ENCODE measurements at places on chromosomes 1 and 21.

GRCh38 chr1:22420455-22421053 lies 31.1 kb upstream of the ZBTB40 start:
- peak; percentile 70 for DNase-seq

GRCh38 chr1:61295818-61296537 lies 213.6 kb downstream of the NFIA start:
- no peak for DNase-seq

- DNase-seq, result no peak
These were observed 34.1 kb upstream of the ARHGEF16 start for GRCh38 chr1:3420218-3420951.

DNA sequence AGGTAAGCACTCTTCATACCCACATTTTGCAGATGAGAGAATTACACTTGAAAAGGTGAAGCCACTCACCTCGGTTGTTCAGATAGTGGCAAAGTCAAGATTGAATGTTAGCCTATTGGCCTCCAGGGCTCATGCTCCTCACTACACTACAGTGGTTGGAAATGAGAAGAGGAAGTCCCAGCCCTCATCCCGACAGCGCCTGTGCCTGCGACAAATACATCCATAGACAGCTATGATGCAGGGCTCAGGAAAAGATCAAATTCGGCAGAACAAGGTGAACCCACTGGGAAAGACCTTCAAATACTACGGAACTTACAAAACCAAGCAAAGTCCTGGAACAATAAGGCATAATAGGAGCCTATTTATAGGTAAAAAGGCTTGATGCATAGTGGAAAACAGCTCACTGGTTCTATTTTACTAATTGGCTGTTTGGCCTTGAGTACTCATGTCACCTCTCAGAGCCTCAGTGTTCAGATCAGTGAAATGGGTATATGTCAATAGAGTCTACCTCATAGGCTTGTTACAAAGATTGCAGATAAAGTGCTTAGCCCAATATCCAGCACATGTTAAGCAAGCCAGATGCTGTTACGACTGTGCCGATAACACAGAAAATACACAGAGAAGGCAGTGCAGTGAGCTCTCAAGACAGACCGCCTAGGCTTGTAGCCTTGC lies 3.5 kb downstream of the SPOCD1 start:
- DNase-seq, result no peak

DNA sequence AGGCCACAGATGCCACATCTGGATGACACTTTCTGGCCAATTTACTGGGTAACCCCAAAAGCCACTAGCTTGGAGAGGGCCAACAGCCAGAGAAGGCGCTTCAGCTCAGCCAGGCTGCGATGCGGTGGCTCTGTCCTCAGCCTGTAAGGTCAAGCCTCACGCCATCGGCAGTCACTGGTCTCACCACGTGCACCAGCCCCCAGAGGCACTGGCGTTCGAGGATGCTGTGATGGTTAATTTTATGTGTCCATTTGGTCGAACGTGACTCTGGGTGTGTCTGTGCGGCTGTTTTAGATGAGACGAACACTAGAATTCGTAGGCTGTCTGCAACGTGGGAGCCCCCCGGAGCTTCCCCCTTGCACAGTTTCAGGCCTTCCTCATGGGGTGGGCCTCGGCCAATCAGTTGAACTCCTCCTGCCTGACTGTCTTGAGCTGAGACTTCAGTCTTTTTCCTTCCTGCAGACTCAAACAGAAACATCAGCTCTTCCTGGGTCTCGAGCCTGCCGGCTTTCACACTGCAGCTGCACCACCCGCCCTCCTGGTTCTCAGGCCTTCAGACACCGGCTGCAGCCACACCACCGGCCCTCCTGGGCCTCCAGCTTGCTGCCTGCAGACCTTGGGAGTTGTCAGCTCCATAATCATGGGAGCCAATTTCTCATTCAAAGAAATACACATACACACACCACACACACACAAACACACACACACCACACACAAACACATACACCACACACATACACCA lies 41.6 kb upstream of the SLC45A1 start:
- DNase-seq, result no peak

GRCh38 chr1:38929476-38929875 lies 12.2 kb downstream of the RHBDL2 start:
- no peak for DNase-seq

DNA sequence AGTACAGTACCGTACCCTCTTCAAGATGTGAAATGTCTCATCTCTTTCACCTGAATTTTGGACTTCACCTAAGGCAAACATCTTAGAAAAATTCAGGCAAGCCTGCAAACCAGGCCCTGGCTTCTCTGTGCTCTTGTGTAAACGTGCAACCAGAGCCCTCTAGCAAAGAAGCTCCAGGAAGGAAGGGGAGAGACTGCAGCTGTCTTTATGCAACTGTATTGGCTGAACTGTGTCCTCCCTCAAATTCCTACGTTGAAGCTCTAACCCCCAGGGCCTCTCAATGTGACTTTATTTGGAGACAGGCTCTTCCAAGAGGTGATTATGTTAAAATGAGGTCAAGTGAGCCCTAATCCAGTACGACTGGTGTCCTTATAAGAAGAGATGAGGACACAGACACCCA lies 60.3 kb downstream of the SLC45A1 start:
- DNase-seq, result no peak

- peak; percentile 45 for DNase-seq
These were observed 209.9 kb downstream of the FAF1 start for GRCh38 chr1:50750021-50750619.

DNA sequence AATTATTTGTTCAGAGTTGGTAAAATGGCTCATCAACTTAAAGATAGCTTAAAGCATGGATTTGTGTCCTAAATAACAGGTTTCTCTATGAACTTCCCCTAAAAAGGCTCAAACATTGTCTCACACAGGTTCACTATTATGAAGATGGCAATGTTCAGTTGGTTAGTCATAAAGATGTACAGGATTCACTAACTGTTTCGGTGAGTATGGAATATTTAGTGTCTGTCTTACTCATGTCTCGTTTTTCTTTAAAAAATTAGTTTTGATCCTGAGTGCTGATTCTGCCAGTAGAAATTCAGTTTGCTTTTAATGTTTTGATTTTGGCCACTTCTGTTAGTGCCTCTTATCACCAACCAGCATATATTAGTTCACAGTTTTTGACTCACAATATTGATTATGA lies 7.5 kb upstream of the MOV10 start:
- DNase-seq, result no peak

DNA sequence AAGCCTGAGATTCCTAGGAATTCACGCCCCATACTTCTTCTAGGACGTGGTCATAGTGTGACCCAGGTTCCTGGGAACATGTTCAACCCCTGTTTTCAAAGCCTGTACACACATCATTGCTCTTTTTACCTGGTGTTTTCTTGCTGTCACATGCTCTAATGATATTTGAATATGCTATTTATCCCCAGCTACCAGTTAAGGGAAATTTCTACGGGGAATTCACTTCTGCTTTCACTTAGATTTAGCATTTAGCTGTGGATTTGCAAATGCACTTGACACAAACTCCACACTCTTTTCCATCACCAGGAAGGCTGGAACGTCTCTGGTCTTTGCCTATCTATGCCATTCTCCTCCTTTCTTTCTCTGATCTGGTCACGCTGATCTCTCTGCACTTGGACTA lies 11.3 kb upstream of the SAMSN1 start:
- no peak for DNase-seq

- DNase-seq, result no peak
These were observed 85.0 kb upstream of the SLC2A1 start for GRCh38 chr1:43043695-43044094.

- no peak for DNase-seq
These were observed 30.6 kb downstream of the KCND3 start for GRCh38 chr1:111958851-111959250.

- DNase-seq, result no peak
These were observed 50.9 kb upstream of the CDC42BPA start for GRCh38 chr1:227369102-227369760.

- peak; percentile 69 for DNase-seq
These were observed 18.5 kb downstream of the ALDH4A1 start for GRCh38 chr1:18883636-18884418.

- DNase-seq, result no peak
These were observed 88.7 kb downstream of the HLX start for GRCh38 chr1:220967911-220968310.

- DNase-seq, result no peak
These were observed 34.5 kb upstream of the KCNQ4 start for GRCh38 chr1:40748841-40749718.

GRCh38 chr21:41634858-41635257 lies 126.9 kb upstream of the TMPRSS2 start:
- DNase-seq, result peak; percentile 63

Data from astrocyte of the spinal cord (primary cell).